ENCODE measurements at places on chromosomes 3 and 15.

- DNase-seq: no peak
These were observed 567.7 kb downstream of the NAALADL2 start for GRCh38 chr3:175426805-175427204.

- no peak for DNase-seq
These were observed 33.4 kb downstream of the OXSM start for GRCh38 chr3:25823314-25823713.

- no peak for DNase-seq
These were observed 138.6 kb downstream of the PLD1 start for GRCh38 chr3:171671709-171672108.

DNA sequence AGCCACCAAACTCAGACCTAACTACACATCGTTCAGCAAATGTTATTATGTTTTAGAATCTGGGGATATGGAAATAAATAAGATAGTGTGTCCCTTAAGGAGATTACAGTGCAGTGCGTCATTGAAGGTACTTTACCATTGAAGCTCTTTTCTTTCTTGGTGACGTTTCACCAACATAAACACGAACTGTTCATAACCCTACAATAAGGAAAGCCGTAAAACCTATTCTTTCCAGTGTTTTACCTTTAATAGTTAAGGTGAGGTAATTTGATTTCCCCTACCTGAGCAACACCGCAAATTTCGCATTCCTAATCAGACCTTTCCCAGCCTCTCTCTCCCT is 826 bp downstream of the CCDC66 start:
- no peak for DNase-seq

- DNase-seq: no peak
These were observed 13.1 kb upstream of the VIPR1 start for GRCh38 chr3:42489116-42489936.

DNA sequence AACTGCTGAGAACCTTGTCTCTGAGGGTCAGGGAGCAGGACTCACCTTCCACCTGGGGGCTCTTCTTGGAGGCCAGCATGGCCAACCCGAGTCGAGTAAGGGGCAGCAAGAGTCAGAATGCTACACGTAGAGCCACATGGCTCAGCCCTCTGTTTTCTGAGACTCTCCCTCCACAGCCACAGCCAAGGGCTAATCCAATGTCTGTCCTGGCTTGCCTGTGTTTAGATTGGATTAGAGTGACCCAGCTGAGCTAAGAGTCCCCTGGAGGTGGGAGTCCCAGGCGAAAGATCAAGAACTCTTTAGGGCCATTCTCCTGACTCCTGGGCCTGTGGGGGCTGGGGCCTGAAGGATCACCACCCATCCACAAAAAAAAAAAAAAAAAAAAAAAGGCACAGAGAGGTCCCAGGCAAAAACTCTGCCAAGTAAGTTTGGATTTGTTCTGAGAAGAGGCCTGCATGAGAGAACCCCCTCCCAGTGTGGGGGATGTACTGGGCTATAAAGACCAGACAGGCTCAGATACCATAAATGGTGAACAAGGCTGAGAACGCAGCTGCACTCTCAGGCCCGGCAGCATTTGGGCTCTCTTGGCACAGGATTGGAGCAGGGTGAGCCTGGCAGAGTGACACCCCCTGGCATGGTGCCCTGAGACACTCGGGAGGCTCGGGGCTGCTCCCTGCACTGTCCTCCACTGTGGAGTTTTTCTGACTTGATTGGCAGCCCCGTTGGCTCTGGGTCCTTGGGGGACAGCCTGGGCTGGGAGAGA is 88.0 kb upstream of the OSBPL11 start:
- DNase-seq: no peak

DNA sequence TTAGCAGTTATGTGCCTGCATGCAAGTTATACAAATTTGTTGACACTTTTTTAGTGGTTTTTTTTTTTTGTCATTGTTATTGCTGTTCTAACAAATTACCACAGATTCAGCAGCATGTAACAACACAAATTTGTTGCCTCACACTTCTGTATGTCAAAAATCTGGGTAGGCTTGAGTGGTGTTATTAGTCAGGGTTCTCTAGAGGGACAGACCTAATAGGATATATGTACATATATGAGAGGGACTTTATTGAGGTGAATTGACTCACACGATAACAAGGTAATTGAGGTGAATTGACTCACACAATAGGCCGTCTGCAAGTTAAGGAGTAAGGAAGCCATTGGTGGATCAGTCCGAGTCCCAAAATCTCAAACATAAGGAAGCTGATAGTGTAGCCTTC is 15.0 kb upstream of the PLSCR1 start:
- no peak for DNase-seq

DNA sequence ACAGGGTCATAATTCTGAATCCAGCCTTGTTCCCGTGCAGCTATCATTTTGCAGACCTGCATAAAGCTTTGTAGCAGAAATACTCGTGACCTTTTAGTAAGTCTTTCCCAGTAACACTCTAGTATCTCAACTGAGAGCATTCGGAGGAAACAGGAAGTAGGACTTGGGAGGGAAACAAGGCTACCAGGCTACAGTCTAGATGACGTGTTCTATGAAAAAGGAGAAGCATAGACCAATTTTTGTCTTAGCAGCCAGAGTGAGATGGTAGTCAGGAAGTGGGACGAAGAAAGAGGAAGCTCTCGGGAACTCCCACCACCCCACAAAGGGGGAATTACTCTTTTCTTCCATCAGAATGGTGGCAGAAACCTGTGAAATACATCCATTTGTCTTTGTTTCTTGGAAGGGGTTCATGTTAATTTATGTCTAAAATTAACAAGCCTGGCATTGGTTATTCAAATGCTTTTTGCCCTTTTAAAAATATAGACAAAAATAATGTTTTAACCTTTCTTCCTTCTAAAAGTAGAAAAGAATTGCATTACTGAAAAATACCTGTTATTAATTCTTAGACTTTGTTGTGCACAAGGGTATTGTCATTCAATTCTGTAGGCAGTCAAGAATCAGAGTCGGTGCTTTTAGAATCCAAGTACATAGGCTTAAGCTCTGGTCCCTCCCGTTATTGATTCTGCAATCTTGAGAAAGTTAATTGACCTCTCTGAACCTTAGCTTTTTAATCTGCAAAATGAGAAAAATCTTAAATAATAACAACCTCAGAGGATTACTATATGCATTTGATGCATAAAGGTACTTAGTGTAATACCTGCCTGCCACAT is 1.6 kb upstream of the SUCNR1 start:
- no peak for DNase-seq

GRCh38 chr3:158916111-158916510 is 114.3 kb downstream of the MFSD1 start:
- no peak for DNase-seq

GRCh38 chr3:30073622-30074021 is 532.8 kb upstream of the TGFBR2 start:
- DNase-seq: no peak

DNA sequence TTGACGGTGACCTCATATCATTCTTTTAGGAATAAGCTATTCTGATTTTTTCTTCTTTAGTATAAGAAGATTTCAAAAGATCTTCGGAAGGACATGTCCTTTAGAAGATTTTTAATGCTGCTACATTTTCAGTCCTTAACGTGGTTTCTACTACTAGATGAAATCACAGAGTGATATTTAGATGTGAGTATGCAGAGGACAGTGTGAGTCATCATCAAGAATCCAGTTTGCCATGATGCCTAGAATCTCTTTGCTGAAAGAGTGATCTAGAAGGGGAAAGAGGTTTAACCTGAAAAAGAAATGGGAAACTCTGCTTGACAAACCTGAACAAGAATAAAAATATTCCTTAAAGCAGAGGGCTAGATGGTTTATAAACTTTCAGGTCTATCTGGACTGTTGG is 43.2 kb downstream of the SLC7A14 start:
- DNase-seq: no peak

DNA sequence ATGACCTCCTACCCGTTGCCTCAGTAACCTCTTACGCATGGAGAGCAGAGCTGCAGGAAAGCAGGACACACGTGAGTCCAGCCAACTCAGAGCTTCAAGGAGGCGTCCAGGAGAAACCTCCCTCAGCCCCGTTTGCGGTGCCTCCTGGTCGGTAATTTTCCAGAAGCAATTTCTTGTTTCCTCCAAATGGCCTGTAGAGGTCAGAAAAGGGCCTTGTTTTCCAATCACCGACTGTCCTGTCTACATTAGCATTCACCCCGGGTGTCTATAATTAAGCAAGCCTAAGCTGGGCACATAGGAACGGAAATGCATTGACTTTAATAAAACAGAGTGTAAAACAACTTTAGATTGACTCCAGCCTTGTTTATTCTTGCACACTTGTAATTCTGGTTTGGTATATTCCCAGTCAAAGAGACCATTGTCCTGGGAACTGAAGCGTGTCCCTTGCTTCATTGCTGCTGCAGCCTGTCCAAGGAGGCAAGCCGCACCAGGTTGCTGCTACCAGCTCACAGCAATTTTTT is 836.2 kb downstream of the AGBL1 start:
- no peak for DNase-seq

DNA sequence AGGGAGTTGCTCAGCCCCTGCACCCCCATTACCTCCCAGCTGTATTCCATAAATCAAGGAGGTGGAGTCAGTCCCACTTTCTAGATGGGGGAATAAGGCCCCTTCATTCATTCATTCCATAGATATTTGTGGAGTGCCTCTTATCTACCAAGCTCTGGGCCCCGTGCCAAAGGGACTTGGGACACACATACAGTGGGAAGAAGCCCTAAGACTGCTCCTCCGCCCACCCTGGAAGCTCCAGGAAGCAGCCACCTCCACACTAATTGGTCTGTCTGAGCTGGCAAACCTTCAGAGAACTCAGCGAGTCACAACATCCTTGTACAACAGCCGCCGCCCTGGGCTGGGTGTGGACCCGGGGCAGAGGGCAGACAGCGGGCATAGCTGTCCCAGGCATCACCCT is 6.4 kb downstream of the STRA6 start:
- DNase-seq: no peak

- no peak for DNase-seq
These were observed 118.0 kb downstream of the FOXP1 start for GRCh38 chr3:71465371-71466036.

DNA sequence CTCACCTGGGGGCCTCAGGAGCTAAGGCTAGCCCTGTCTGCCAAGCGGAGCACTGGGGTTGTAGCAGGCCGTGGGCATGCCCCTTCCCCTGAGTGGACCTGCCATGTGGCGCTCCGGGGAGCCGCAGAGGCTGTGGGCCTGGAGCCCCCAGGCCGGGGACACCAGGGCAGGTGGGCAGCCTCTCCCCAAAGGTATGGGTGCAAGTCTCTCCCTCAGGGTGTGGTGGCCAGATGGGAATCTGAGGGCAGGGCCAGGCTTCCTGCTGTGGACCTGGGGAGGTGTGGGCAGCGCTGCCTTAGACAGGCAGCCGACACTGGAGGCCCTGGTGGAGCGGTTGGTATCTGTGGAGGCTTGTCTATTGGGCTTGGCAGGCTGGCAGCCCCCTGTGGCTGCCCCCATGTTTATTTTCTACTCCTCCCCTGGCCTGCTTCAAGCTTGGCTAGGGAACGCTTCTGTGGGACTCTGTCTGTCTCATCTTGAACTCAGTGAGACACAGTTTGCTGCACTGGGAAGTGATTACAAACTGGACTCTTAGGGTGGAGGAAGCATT is 5.9 kb downstream of the ACVR2B start:
- no peak for DNase-seq

DNA sequence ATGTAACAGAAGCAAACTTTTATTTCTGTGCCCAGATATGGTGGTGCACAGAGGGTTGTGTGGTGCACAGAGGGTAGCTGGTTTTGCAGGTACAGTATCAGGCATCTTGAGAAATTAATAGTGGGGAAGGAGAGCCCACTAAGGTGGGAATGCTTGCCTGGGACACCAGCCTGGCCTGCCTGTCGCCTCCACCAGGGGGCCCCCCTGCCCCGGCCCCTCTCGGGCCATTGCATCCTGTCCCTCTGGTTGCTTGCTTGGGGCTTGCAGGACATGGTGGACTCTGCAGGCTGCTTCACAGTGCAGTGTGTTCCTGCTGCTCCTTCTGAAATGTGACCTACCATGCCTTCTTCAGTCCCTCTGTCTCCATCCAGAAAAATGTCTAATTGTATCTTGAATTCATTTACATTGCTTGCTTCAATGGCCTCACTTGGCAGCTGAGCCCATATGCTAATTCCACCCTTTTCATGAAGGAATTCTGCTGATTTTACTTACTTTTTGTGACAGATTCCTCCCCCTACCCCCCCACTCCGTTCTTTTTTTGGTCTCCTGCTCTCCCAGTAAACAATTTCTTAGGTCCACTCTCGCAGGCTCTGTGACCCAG is 73.6 kb downstream of the EEFSEC start:
- DNase-seq: peak; percentile 10

DNA sequence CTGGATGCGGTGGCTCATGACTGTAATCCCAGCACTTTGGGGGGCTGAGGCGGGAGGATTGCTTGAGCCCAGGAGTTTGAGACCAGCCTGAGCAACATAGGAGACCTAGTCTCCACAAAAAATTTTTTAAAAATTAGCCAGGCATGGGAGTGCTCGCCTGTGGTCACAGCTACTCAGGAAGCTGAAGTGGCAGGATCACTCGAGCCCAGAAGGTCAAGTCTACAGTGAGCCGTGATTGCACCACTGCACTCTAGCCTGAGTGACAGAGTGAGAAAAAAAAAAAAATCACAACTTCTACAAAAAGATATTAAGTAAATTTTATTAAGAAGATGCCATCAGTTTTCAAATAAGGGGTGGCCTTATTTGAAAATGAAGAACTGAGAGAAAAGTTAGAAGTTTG is 11.9 kb upstream of the PLA2G4D start:
- DNase-seq: no peak

GRCh38 chr3:43180027-43180426 is 74.1 kb upstream of the POMGNT2 start:
- no peak for DNase-seq

GRCh38 chr15:56001471-56002078 is 8.2 kb upstream of the NEDD4 start:
- DNase-seq: no peak

- DNase-seq: no peak
These were observed 11.2 kb downstream of the LRRK1 start for GRCh38 chr15:100930306-100930848.

GRCh38 chr3:111732252-111732879 is 126.7 kb upstream of the PHLDB2 start:
- DNase-seq: no peak

DNA sequence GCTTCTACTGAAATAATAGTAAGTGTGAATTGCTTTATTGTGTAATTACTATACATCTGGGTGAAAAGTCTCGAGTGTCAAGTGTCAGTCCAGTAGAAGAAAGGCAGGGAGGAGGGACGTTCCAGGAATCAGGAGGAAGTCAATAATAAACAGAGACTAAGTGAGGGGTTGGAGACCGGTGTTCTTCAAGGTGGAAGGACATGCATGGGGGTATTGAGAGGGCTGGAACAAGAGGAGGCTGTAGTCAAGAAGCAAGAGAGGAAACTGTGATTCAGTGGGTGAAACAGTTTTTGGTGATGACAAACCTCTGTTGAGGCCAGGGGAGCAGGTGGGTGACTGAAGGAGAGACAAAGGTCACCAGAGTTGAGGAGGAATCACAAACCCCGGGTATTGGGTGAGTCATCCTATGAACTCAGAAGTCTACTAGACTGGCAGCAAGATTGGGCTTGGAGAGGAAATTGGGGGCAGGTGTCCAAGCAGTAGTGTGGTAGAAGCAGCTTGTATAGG is 11.6 kb upstream of the SCAMP5 start:
- DNase-seq: no peak

DNA sequence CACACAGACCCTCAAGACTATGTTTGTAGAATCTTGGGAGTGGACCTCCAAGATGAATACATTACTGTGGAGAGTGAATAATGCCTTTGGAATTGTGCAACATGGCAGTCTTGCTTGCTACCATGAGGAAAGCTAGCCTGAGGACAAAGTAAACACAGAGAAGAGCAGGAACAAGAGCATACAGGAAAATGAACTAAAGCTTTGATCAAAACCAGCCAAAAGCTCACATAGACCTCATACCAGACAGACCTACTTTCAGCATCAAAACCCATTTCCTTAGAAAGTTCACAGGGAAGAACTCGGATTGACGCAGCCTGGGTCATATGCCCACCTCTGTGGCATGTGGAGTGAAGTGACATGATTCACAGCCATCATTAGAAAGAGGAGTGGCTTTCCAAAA is 3.3 kb upstream of the RAB8B start:
- no peak for DNase-seq
